ENCODE measurements at places on chromosomes 13 and 19.
A peak's percentile ranks its signal among the peaks of the same experiment; 100 is the strongest.

DNA sequence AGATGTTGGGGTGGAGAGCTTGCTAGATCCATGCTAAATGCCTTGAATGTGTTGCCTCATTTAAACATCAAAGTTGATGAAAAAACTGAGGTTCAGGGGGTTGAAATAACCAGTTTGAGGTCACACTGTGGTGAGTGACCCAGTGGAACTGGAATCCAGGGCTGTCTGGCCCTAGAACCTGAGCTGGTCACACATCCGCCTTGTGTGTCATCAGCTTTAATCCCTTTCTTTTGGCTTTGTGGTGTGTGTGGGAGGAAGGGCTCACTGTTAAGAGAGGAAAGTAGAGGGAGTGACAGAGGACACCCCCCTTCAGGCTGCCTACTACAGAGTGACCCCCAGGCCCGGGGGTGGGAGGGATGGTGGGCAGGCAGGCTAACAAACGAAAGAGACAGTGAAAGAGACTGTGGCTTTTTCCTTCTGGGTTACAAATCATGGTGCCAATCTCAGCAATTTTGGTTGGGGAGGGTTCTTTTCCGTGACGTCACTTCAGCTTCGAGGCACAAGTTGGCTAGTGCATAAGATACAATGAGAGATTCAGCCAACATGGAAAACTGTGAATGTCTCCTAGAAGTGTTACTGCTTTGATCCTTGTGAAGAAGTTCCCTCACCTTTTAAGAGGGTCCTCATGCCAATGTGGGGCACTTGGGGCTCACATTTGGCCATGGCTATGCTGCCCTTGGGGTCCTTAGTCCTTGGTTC, 164.9 kb downstream of the DLEU7 start:
- DNase-seq, result no peak

DNA sequence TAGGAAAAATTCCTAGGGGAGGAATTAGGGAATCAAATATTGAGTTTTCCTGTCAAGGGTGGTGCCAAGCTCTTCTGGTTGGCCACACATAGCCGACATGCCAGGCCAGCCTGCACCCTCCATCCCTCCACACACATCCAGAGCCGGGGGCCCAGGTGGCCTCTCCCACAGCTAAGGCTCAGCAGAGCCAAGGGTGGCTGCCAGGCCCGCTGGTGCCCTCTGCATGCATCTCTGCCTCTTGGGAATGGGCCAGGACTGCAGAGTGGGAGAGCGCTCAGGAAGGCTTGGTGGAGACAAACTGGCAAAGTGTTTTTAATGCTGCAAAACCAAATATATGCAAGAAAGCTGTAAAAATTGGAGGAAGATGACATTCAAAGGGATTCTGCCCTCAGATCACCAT, 42.7 kb upstream of the GAS6 start:
- no peak for DNase-seq

DNA sequence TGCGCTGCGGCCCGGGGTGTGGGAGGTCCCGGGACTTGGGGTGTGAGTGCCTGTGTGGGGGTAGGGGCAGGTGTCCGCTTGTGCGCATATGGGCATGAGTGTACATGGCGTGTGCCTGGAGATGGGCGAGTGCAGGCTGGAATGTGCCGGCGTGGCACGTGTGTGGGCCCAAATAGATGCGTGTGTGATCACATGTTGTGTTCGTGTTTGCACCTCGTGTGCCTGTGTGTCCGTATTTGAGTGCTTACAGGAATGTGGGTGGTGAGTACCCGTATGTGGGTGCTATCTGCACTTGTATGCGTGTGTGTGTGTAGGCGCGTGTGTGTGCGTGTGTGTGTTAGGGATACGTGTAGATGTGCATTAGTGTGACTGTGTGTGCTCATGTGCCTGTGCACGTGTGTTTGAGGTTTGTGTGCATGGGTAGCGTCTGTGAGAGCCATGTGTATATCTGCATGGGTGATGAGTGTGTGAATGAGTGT, 3.4 kb downstream of the ZNF536 start:
- DNase-seq, result no peak

DNA sequence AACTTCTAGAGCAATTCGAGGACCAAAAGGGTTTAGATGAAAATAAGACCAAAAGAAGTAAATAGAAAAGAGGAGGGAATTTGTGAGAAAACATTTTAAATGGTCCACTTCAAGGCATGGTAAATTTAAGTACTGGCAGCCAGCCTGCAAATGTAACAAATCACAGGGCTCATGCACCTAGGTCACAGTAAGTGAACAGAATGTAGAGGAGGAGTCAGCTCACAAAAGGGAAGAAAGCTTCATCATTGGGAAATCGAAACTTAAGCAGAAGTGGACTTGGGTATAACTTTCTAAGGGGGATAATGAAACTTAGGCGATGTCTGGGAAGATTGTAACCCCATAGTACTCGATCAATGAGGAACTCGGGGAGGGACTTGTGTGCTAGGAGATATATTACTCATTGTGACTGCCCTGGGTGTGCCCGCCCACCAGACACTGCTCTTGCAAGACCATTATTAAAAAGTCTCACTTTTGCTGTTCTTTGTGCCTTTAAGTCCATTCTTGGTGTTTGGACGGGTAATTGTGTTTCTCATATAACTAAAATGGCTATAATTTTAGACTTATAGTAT, 1053.6 kb upstream of the MIR17HG start:
- DNase-seq, result no peak

GRCh38 chr13:26989261-26989956, 182.2 kb downstream of the USP12 start:
- no peak for DNase-seq

DNA sequence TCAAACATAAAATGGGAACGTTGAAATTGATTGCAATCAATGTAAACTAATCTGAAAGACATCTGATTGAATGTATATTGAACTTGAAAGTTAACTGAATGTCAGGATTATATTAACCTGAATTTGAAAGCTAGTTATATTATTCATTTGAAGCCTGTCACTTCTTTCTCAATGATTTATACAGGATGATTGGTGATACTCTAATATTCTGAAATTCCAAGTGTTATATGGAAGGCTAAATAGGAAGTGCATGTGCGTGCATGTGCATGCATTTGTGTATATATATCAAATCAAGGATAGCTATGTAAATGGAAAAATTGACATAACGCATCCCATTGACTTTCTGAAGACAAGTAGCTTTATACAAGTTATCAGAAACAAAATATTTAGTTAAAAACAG, 143.3 kb downstream of the LMO7 start:
- no peak for DNase-seq

DNA sequence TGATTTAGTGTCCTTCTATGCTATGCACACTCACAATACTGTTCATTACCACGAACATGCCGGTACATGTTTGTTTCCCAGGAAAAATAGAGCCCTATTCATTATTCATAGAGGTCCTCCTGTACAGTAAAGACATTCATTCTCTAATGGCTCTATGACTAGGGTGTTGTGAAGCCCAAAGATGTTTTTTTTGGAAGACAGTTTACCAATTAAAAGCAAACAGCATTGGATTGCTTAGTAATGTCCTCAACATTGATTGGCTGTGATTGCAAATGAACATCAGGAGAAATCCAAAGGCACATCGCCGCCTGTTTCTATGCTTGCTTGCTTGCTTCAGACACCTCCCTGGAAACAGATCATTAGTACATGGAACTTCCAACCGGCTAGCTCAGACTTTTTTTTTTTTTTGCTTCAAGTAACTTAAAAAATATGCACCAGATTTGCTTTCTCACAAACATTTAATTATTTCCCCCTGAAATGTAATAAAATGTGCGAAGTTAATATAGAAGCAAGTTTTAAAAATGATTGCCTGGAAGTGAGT, 8.8 kb upstream of the GPC6 start:
- DNase-seq, result no peak

DNA sequence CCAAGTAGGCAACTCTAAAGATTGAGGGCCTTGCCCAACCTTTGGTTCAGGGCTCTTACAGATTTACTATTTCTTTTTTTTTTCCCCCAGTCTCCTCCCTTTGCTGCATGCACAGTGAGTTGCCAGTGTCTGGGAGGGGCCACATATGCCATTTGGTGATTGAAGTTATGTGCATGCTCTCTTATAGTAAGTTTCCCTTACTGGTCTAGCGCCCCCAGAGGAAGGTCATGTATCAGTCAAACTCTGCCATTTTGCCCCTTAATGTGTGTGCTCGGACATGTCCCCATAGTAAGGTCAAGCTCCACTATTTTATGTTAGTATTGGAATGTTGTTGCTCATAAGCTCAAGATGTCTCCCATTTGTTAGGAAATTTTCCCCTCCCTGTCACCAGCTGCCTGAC, 1138.0 kb upstream of the SLC10A2 start:
- no peak for DNase-seq

DNA sequence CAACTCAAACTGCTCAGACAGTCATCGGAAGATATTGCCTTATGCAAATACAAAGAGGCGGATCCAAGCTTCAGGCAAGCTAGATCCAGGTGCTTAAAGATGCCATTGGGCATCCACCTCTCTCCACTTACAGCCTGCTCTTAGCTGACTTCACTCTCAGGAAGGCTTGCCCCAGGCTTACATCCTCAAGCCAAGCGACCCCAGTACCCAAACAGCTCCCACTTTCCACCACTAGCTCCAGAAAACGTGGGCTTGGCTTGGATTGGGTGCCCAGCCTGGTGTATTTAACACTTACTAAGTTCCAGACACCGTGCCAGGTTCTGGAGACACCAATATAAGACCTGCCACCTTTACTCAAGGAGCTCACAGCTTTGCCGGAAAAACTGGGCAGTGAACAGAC, 142.1 kb upstream of the VSTM2B start:
- DNase-seq, result no peak

- peak; percentile 2 for DNase-seq
Measured at GRCh38 chr13:26051231-26051656, 572 bp downstream of the SHISA2 start.

DNA sequence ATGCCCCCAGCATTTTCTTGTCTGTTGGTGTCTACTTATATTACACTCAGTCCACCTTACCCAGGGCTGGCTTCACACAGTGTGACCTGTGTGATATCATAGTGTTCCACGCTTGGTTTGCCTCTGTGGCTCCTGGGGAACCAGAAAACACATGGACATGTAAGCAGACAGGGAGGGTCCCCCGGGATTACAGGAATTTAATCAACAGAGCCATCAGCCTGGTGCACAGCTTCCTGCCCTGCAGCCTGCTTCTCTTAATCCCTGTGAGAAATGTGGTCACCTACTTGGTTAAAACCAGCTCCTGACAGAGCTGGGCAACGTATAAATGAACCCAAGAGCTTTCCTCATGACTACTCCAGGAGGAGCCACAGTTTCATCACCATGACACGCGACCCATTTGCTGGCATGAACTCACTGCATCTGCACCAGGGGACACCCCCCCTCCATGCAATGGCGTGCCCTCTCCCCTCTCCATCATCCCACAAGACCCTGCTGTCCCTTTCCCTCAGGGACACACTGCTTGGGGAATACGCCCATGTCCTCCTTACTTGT, 152.1 kb downstream of the UQCRFS1 start:
- no peak for DNase-seq

GRCh38 chr19:18683109-18683957, at the start of gene CRTC1:
Gene CRTC1, plus strand, starts transcription at chr19:18683680. Its CDS starts 23 bp downstream, at chr19:18683703.
- peak; percentile 92 for DNase-seq

GRCh38 chr13:32036126-32036695, 4.6 kb downstream of the FRY start:
- no peak for DNase-seq

DNA sequence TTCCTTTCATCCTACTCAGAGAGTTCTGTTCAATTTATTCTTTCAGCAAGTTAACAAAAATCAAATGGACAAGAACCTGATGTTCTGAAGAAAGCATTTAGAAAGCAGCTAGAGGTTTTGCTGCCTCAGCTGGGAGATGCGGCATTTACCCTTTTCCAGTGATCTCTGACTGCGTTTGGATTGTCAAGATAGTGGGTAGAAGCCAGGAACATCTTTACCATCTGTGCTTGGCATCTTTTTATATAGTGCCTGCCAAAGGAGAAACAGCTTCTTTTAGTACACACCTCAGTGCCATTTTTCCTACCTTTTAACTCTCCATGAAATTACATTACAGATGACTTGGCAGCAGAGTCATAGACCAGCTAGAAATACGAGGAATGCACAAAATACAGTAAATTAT, 680.8 kb downstream of the SLITRK1 start:
- no peak for DNase-seq

GRCh38 chr13:27176470-27177410, 5.1 kb upstream of the USP12 start:
- no peak for DNase-seq

GRCh38 chr13:79477968-79478367, 3.0 kb upstream of the NDFIP2 start:
- no peak for DNase-seq

GRCh38 chr13:44936246-44936645, 53.0 kb downstream of the NUFIP1 start:
- DNase-seq, result no peak

DNA sequence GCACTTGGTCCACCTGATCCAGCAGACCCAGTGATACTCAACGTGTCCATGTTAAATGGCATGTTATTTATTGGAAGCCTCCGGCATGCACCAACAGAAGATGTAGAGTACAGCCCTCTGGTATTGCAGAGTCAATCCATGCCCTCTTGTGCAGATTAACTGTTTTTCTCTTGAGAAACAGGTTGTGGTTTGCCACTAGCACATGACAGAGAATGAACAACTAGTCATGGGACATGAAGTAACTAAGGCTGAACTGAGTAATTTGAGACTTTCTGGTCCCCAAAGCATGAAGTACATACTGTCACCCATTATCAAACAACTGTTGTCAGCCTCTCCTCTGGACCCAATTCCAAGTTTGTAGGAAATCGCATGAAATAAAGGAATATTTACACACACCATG, 3.2 kb downstream of the ZNF562 start:
- no peak for DNase-seq

GRCh38 chr19:55702131-55702627, 27.2 kb downstream of the EPN1 start:
- DNase-seq, result no peak

DNA sequence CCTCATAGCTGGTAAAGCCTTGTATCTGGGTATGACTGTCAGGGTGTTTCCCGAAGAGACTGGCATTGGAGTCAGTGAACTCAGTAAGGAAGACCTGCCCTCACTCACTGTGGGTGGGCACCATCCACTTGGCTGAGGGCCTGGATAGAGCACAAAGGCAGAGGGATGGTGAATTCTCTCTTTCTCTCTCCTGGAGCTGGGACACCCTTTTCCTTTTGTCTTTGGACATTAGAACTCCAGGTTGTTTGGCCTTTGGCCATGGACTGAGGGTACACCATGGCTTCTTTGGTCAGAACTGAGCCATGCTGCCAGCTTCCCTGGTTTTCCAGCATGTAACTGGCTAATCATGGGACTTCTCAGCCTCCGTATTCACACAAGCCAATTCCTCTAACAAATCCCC, 4.6 kb upstream of the CEACAM1 start:
- no peak for DNase-seq

GRCh38 chr19:3131168-3131567, 4.7 kb upstream of the GNA15 start:
- no peak for DNase-seq

Data from stimulated activated CD4-positive, alpha-beta T cell treated with anti-CD3 and anti-CD28 coated beads, Interleukin-4, amount 100 ng/mL, for 1 hour (primary cell).